ENCODE measurements at places on chromosomes 5 and 9.

DNA sequence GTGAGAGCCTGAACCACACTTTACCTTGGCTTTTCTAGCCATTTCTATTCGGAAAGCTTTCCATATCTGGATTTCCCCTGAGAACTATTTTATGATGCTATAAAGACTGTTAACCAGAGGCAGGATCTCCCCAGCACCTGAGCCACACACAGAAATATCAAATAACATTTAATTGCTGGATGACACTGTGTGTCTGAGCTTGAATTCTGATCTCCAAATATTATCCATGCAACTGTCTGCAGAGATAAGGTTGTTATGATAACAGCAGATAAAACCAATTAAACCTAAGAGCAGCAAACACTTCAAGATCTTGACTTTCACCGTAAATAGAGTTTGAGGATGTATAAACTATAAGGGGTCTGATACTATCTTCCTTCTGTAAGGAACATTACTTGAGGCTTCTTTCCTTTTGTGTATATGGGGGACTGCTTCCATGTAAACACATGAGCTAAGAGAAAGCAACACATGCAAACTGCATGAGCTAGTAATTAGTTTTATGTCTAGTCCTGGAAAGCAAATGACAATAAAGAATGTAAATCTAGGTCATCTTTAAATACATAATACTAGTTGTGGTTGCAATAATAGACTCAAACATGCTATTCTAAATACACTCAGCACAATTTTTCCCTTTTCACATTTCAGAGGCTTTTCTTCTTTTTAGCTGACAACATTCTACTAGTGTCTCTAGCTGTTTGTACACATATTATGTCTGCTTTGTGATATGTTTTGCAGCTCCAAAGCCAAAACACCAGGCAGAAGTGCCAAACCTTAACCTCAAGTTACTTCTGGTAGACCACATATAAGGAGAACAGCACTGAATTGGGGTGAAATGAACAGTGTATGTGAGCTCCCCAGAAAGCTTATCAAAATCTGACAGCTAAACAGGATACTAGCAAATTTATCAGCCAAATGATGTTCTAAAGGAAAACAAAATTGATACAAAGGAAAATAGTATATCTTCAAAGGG lies 136.5 kb downstream of the EFNA5 start:
- peak; percentile 4 for DNase-seq

DNA sequence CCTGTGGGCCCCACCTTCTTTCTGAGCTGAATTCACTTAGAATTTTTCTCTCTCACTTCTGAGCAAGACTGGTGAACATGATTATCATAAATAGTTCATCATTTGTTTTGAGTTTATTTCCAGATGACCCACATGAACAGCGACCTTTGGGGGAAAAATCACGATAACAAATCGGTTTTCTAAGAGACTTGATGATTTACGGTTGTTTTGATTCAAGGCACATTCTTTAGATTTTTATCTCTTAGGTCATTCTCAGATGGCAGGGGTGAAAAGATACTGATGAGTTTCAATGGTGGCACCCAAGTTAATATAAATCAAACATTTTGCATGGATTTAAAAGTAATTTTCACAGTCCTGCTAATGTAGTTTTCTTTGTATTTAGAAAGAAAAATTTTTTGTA lies 95.1 kb downstream of the DMXL1 start:
- DNase-seq, result no peak

GRCh38 chr5:117812861-117813260 lies 1175.5 kb downstream of the DTWD2 start:
- DNase-seq, result no peak

- DNase-seq, result no peak
Observed at GRCh38 chr9:99509900-99510535, 287.9 kb downstream of the SEC61B start.

DNA sequence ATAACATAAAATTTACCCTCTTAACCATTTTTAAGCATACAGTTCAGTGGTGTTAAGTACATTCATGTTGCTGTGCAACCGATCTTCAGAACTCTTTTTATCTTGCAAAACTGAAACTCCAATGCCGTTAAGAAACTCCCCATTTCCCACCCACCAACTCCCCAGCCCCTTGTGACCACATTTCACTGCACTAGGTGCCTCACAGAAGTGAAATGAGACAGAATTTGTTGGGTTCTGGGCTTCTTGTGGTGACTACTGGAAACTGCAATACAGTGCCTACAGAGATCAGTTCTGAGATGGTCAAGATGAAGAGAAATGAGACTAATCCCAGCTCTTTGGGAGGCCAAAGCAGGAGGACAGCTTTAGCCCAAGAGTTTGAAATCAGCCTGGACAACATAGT lies 202.1 kb upstream of the SLC30A5 start:
- DNase-seq, result no peak

DNA sequence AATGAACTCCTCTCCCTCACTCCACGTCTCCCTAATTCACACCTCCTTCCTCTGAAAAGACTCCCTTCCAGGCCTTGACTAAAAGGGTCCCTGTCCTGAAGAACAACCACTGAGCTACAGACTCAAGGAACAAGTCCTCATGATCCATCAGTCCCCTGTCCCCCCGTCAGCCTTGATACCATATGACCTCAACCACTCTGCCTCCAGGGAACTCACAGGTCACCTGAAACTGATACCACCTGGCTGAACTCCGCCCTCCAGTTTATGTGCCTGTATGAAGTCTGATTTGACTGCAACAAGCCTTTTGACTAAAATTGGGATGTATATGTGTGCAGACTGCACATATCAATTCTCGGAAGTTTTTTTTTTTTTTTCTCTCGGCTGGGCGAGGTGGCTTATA lies 88.7 kb downstream of the UGCG start:
- DNase-seq, result no peak

GRCh38 chr5:172113036-172113435 lies 75.0 kb downstream of the STK10 start:
- peak; percentile 95 for DNase-seq

DNA sequence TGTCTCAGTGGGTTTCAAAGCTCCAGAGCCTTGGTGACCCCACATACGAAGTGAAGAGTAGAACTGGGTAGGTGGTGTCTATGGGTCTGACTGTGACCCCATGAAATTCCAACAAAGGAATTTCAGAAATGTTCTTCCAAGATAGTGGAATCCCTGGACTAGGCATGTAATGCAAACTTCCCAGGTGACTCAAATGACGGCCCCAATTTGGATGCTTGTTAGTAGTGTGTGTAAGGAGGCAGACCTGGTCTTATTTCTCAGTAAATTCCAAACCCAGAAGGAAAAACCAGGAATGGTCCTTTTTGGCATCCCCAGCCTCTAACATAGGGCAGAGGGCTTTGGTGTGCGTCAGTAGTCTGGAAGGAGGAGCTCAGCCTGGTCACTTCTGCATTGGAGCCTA lies 43.6 kb upstream of the ABCA1 start:
- no peak for DNase-seq

- DNase-seq, result no peak
Observed at GRCh38 chr9:77735494-77735893, 87.4 kb upstream of the GNA14 start.

DNA sequence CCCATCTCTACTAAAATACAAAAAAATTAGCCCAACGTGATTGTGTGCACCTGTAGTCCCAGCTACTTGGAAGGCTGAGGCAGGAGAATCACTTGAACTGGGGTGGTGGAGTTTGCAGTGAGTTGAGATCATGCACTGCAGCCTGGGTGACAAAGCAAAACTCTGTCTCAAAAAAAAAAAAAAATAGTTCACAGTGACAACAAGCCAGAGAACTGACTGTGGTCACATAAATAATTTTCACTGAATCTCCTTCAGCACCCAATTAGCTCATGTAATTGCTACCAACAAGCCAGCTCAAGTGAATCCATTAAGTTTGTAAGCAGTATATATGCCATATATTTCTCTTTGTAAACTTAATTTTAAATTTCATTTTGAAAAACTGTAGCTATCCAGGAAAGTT lies 14.5 kb upstream of the AFAP1L1 start:
- no peak for DNase-seq

Data from CD4-positive, alpha-beta T cell treated with Interleukin-2 at 100 ng/mL for 4 hours (primary cell).